Type B pancreatic cell (in vitro differentiated cells): ENCODE measurements at places on chromosomes 4 and X.
A peak's percentile ranks its signal among the peaks of the same experiment; 100 is the strongest.

GRCh38 chr4:144574000-144574399 lies 72.0 kb upstream of the HHIP start:
- DNase-seq, result no peak

DNA sequence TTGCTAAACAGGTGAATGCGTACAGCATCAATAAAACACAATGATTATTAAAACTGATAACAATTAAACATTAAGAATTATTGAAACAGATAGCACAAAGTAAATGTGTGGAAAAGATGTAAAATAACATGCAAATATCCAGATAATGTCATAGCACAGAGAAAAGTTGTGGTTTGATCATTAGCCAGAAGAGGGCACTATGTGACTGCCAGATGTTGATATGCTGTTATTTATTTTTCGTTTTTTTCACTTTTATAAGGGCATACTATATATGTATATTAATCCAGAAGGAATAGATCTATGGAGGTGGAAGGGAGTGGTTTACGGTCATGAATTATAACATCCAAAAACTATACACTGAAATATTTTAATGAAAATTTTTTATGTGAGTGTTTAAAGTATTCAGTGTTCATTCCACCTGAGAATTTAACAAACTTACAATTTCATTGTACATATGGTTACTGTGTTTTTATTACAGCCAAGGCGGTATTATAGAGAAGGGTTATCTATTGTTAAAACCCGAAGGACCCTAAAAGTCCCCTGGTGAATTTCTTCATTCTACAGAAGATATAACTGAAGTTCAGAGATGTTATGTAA lies 211.9 kb upstream of the UGT8 start:
- no peak for DNase-seq

DNA sequence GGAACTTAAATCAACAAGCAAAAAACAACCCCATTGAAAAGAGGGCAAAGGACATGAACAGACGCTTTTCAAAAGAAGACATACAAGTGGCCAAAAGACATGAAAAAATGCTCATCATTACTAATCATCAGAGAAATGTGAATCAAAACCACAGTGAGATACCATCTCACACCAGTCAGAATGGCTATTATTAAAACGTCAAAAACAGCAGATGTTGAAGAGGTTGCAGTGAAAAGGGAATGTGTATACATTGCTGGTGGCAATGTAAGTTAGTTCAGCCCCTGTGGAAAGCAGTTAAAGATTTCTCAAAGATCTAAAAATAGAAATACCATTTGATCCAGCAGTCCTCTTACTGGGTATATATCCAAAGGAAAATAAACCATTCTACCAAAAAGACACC lies 22.6 kb downstream of the RTL9 start:
- DNase-seq, result no peak

DNA sequence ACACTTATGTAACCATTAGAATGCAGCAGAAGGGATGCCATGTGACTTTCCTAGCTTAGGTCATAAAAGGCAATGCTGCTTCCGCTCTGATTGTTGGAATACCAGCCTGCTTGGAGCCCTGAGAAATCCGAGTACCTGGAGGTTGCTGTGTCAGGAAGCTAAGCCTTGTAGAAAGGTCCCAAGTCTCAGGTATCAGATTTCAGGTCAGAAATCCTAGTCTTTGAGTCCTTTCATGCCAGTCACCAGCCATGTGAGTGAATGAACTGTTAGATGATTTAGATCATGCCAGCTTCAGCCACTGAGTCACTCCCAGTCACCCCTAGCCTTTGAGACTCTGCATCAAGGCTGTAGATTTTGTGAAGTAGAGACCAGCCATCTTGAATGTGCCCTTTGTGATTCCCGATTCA lies 23.5 kb downstream of the RAP1GDS1 start:
- no peak for DNase-seq

- DNase-seq, result no peak
These were observed 21.4 kb upstream of the NOX1 start for GRCh38 chrX:100895365-100896075.

- DNase-seq, result no peak
These were observed 280.7 kb upstream of the KLHL4 start for GRCh38 chrX:87236830-87237440.

DNA sequence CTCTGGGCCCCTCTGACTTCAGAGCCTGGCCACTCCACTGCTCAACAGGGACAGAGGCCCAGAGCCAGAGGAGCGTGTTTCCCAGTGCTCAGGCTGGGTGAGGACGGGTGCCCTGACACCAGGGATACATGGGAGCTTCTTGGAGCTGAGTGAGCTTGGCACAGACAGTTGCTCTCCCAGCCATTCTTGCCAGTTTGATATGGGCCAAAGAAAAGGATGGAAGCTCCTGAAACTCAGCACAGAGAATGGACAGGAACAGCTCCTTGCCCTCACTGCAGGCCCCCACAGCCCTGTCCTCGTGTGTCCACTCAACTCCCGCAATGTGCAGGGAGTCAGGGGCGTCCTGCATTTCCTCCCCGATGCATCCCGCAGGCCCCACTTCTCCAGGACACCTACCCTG lies 38.8 kb downstream of the NSG1 start:
- DNase-seq, result peak; percentile 44

- DNase-seq, result no peak
These were observed 905 bp upstream of the GALNTL6 start for GRCh38 chr4:171812333-171812664.

GRCh38 chrX:124217304-124218251 lies 114.9 kb upstream of the TEX13D start:
- DNase-seq, result no peak

GRCh38 chr4:145819101-145819852 lies 119.3 kb downstream of the ZNF827 start:
- DNase-seq, result no peak

- DNase-seq, result no peak
These were observed 37.1 kb upstream of the CCDC149 start for GRCh38 chr4:24949970-24950369.

- DNase-seq, result no peak
These were observed 30.2 kb upstream of the NKRF start for GRCh38 chrX:119636419-119636818.

- no peak for DNase-seq
These were observed 133.5 kb downstream of the AASDH start for GRCh38 chr4:56253666-56254305.

DNA sequence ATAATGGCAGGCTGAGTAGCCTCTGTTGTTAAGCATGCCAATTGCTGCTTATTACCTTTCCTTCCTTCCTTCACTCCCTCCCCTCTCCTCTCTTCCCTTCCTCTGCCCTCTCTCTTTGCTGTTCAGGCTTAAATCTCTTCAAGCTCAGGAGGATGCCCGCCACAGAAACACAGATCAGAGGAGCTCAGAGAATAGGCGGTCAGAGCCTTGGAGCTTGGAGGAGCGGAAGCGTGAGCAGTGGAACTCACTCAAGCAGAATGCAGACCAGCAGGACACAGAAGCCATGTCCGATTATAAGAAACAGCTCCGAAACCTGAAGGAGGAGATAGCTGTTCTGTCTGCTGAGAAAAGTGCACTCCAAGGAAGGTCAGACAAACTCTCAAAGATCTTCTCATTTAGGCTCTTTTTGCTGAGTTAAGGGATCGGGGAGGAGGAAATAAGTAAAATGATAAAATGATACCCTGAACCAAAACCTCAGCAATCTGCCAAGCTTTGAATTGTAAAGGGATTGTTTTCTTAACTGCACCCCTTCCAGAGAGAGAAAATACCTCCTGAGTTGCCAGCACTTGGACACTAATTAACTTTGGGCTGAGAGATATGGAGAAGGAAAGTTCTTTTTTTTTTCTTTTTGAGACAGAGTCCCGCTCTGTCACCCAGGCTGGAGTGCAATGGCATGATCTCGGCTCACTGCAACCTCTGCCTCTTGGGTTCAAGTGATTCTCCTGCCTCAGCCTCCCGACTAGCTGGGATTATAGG lies 20.9 kb downstream of the SPATA18 start:
- DNase-seq, result no peak

GRCh38 chr4:75494563-75494962 lies 19.6 kb downstream of the RCHY1 start:
- no peak for DNase-seq

- no peak for DNase-seq
These were observed 37.1 kb upstream of the TBC1D9 start for GRCh38 chr4:140793291-140793690.

GRCh38 chr4:140704392-140704960 lies 51.7 kb downstream of the TBC1D9 start:
- DNase-seq, result no peak

DNA sequence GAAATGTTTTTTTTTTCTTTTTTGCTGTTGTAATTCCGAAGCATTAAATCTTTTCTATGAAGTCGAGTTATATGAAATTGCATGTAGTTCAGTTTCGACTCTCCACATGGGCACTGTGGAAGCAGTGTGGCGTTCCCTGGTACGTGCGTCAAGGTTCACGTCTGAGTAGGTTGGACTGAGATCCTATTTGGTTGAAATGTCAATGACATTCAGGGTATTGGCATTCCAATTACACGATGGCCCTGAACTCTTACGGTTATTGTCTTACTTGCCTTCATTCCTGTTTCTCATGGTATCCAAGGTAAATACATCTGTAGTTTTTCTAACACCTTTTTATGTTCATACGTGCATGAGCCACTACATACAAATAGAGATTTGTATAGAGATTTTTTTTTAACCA lies 128.8 kb downstream of the SORBS2 start:
- no peak for DNase-seq

DNA sequence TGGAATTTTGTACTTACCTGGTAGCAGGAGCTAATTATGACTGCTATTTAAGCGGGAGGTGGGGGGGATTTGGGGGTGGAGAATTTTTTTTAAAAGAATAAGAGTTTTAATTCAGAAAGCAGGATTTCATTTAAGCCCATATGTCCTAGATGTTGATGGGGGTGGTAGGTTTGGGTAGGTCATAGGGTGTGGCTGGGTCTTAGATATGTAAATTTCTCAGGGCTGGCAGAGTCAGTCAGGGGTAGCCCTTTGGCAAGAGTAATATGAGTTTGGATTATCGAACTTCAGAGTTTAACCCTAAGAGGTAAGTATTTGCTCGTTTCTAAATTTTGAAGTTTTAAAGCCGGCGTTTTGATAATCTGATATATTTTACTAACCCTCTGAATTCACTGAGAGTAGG lies 35.2 kb upstream of the COX18 start:
- no peak for DNase-seq

- DNase-seq, result no peak
These were observed 25.5 kb downstream of the ADGRL3 start for GRCh38 chr4:61225656-61226055.

- no peak for DNase-seq
These were observed 50.2 kb upstream of the TLR3 start for GRCh38 chr4:186018784-186019183.

- no peak for DNase-seq
These were observed 64.4 kb downstream of the DLG3 start for GRCh38 chrX:70509078-70509477.

GRCh38 chrX:102624105-102624504 lies 24.8 kb downstream of the ARMCX5 start:
- DNase-seq, result no peak

DNA sequence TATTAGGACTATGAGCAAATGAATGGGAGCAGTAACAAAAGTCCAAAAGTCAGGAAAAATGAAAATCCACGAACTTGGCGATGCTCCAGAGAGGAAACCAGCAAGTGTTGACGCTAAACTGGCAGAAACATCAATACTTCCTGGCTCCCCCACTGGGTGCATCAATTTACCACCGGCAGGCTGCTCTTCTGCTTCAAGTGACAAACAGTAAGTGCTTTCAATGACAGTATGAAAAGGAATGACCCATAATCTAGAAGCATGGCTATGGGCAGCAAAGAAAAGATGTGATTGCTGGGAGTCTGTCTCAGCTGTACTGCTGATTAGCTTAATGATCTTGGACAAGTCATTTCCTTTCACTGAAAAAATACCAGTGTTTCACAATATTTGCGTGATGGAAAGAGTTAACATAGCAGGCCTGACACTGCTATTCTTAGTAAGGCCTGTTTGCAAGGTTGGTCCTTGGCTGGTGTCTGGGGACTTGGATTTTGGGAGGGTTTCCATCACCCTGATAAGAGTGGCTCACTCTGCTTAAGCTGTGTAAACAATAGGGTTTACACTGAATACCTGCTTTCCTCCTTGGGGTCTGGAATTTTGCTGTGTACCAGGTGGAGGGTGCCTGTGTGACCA lies 8.7 kb downstream of the ATP11C start:
- no peak for DNase-seq

GRCh38 chrX:28847423-28847822 lies 260.2 kb downstream of the IL1RAPL1 start:
- no peak for DNase-seq

DNA sequence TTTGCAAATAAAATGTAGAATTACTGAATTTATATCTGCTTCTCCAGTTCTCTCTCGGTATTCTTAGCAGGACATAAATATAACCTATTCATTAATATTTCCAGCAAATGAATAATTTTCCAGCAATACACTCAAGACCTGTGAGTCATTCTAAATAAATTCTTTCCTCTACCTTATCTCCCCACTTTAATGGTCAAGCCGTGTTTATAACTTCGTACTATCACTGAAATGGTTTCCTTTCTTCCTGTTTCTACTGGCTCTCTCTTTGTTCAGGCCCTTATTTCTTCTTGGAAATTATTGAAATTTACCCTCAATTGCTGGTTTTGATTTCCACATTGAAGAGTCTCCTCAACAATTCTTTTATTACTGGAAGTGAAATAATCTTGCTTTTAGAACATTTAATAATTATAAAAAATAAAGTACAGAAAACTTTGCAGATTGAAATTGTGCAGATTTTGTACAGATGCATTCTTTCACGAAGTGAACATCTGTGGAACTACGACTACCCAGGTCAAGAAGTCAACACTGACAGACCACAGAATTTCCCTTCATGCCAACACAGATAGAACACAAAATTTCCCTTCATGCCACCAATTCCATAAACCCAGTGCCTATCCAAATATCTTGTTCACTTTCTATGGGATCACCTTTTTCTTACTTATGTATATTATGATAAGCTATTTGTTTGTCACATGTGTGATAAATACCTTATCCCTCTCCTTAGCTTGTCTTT lies 205.7 kb downstream of the FAT4 start:
- DNase-seq, result no peak

- no peak for DNase-seq
These were observed 4.3 kb downstream of the CLGN start for GRCh38 chr4:140423106-140423505.

DNA sequence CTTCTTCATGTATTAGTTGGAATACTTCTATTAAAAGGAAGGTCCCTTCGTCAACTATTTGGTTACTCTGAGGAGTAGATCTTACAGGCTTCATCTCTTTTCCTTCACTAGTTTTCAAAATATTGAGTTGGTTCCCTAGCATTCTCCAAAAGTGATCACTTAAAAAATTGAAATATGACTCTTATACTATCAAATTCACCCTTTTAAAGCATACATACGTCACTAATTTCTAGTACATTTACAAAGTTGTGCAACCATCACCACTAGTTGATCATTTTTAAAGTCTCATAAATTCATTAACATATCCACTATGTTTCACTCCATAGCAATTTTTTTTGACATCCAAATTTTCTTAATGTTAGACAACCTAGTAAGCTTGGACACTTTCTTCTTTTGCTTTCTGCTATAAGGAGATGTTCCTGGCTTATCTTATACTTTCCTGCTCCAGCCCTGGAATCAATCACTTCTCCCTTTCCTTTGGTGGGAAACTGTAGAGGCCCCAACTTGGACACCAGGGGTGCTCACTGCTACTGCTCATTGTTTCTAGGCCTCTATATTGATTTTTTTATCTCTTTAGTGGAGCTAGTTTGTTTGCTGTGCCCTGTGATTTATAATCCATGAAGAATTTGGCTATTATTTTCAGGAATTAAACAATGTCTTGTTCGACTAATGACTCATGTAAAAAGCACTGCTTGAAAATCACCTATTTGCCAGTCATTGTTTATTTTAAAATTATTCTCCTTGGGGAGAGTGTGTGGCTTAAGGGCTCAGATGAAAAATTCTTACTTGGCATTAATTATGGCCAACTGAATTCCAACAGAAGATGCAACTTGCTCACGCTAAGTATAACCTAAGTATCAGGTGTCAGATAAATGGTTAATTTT lies 4.0 kb upstream of the ZFX start:
- no peak for DNase-seq
